Muscle of arm (tissue), 14 donors: ENCODE measurements at places on chromosomes 12 and 14. TPM values are rescaled to one million over a fixed set of nuclear protein-coding genes. Genes with fewer than 3 reads are reported as not detected.

DNA sequence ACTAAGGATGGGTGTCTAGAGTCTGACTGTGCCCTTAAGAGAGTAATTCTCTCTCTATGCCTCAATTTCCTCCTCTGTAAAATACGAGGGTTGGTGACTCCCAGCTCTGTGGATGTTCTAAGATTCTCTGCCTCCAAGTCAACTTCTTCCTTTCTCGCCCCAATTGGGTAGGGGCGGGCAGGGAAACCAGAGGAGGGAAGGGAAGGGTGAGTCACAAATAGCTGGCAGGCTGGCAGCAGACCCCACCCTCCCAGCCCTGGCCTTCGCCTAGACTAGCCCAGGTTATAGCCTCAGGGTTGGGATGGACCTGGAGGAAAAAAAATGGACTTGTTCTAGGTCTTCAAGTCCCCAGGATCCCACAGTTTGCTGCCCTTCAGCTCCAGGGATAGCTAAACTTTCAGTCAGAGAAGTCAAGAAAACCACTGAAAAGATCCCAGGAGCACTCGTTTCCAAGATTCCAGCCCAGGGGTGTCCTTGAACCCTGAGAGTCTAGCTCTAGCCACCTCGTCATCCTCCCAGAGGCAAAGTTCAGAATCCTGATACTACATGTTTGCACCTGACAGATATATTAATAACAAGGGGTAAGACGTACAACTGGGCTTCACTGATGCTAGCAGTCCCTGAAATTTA lies 2.3 kb downstream of the DGKA start:
- no peak for DNase-seq

DNA sequence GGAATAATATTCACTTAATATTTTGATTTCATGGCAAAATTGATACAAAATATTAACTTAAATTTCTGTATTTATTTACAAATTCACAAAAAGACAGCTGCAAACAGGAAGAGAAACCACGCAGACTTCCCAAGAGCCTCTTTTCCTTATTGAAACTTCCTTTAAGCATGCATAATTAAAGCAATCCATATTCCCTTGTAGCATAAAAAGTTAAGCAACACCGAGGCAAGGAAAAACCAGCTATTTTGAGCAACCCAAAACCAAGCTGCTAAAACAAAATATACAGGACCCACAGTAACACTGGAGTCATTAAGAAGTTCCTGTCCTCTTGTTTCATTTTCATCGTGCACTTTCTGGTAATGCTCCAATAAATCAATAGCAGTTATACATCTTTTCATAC lies 58.0 kb downstream of the EEA1 start:
- DNase-seq: peak; percentile 12

DNA sequence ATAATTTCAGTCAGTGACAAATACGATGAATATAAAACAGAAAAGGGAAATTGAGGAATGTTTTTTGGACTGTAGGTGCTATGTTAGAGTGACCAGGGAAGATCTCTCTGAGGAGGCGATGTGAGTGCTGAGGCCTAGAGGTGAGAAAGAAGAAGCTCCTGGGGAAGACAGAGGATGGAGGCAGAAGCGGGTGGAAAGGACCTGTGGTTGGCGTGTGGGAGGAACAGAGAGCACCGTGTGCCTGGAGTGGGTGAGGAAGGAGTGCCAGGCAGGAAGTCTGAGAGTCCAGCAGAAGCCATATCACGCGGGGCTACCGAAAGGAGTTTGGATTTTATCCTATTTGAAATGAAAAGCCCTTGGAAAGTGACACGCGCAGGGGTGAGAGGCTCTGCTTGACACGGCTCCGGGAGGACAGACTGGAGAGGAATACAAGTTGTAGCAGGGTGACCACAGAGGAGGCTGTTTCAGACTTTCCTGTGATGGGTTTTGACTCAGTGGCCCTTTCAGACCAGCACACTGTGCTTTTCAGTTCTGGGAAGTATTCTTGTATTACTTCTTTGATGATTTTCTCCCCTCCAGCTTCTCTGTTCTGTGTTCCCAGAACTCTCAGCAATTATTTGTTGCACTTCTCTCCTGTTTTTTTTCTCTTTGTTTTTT lies 96.9 kb downstream of the VRK1 start:
- no peak for DNase-seq

- no peak for DNase-seq
Measured at GRCh38 chr12:27787559-27787958, 7.5 kb upstream of the MANSC4 start.

DNA sequence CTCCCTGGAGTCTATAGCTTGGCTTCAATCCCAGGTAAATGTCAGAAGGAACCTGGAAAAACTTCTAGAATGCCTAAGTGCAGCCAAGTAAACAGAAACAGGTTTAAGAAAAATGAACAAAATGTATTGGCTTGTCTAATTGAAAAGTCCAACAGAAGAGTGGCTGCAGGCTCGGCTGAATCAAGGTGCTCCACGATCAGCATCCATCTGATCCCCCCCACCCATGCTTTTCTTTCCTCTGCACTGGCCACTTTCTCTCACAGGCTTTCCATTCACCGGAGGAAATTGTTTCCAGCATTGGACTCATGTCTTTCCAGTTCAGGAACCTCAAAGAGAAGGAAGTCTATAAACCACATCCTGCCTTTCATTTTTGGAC lies 42.0 kb upstream of the C14orf180 start:
- no peak for DNase-seq

GRCh38 chr12:64028541-64028940 lies 184.0 kb downstream of the SRGAP1 start:
- no peak for DNase-seq

GRCh38 chr12:106174876-106175275 lies 36.1 kb upstream of the NUAK1 start:
- no peak for DNase-seq

DNA sequence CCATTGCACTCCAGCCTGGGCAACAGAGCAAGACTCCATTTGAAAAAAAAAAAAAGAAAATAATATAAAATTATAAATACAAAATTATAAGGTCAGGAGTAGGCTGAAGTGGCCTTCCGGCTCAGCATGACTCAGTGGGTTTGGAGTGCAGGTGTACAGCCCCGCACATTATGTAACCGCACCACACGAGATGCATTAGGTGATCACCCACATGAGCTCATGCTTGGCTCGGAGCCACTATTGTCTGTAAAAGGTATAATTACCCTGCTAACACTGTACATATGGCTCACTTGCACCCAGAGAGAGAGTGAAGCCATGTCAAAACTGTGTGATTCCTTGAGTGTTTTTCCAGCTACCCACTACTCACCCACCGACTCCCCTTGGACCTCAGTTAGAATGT lies 557.0 kb downstream of the SLC6A15 start:
- no peak for DNase-seq

DNA sequence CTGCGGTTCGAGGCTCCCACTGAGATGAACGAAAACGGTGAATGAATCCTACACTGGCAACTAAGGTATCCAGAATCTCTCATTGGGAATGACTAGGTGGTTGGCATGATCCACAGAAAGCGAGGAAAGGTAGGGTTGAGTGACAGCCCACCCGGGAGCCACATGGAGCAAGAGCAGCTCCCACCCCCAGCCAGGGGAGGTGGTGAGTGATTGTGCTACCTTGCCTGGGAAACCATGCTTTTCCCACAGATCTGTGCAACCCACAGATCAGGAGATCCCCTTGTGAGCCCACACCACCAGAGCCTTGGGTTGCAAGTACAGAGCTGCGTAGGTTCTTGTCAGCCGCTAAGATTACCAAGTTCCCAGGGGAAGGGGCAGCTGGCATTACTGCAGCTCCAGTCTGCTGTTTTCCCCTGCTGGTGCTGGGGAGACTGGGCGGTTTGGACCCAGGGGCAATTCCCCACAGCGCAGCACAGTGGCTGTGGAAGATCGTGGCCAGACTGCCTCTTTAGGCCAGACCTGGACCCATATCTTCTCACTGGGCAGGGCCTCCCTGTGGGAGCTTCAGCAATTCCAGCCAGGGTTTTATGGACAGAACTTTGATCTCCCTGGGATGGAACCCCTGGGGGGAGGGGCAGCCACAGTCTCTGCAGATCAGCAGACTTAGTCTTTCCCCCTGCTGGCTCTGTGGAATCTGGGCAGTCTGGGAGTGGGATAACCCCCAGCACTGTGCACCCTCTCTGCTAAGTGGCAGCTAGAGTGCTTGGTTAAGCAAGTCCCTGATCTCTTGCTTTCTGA lies 44.6 kb upstream of the PPP4R3A start:
- DNase-seq: no peak

- DNase-seq: peak; percentile 62
Measured at GRCh38 chr12:26122681-26123481, 2.0 kb downstream of the BHLHE41 start.

DNA sequence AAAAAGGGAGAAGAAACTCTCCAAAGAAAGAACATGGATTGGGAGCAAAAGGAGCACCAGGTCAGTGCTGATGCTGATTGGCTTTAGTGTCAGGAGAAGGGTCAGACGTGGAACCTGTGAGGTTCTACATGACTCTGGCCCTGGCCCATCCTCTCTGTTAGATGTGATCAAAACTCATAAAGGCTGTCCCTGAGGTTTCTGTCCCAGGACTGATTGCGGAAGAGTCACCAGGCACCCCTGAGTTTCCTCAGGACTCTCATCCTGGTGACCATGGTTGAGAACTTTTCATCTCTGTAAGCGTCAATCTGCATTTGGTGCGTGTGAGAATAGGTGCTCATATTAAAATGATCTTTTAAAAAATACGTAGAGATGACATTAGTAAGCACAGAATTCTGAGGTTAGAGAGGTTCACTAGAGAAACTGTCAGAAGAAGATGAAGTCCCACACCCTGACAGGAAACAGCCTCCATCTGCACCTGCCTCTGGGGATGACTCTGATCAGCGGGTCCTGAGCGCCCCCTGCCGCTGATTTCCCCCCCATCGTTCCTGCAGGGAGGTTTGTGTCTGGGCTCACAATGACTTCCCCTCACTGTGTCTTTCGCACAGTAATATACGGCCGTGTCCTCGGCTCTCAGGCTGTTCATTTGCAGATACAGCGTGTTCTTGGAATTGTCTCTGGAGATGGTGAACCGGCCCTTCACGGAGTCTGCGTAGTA lies 741.8 kb downstream of the TMEM121 start:
- DNase-seq: no peak

DNA sequence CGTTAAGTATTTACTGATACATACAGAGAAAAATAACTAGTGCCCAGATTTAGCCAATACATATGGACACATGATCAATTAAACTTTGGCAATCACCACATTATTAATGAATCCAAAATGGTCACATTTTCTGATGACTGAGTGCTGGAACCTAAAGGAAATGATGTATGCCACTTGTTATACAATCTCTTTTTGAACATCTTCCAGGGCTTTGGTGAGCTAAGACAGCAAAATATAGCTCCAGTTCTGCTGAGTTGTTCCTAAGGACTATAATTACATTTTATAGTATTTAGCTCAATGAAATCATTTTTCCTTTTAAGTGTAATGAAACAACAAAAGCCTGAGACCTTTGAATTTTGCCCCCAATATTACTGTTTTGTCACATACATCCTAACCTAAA lies 329.1 kb upstream of the ATP2B1 start:
- peak; percentile 50 for DNase-seq

DNA sequence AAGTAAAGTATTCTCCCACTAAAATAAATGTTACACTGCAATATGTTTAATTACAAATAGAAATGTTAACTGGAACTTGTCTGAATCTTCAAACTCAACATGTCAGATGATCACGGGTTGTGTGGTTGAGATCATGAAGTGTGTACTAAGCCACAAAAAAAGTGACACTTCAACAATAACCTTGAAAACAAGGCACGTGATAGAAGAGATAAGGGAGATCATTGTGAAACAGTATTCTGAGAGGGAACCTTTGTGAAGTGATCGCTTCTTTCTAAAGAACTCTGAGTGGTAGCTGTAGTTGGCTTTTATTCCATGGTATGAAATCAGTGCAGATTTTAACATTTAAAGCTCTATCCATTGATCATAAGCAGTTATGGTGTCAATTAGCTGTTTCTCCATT lies 60.0 kb downstream of the LIN52 start:
- no peak for DNase-seq

DNA sequence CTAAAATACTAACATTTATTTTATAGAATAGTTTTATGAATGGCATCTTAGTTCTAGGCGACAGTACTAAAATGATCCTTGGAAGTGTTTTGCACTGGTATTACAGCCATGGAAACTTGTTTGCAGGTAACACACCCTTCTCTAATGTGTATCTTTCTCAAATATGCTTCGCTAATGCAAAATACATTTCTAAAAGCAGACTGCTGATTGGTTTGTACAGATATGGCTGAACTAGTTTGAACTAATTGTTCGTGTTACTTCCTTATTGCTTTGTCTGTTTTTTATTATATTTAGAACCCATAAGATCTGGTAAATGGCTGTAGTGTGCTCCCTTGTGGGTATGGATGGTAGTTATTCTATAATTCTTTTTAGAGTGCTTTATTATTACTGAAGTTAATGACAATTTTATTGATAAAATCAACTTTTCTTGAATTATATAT lies 53.0 kb downstream of the ATF7IP start:
- DNase-seq: no peak

GRCh38 chr12:39173726-39174125 lies 268.3 kb upstream of the CPNE8 start:
- DNase-seq: peak; percentile 66

GRCh38 chr14:90278199-90279175 lies 22.1 kb downstream of the PSMC1 start:
- no peak for DNase-seq

The FIGNL2 gene
- polyA plus RNA-seq: 1.2 TPM

The SMCO2 gene
- not detected for polyA plus RNA-seq

The ZFC3H1 gene
- 37.2 TPM for polyA plus RNA-seq

The PRR4 gene
- polyA plus RNA-seq: 3.7 TPM

The OR4K5 gene
- not detected for polyA plus RNA-seq

The CLEC2D gene
- polyA plus RNA-seq: 10.2 TPM

The NFE2 gene
- not detected for polyA plus RNA-seq

The C14orf39 gene
- polyA plus RNA-seq: 2.1 TPM

The LMNTD1 gene
- not detected for polyA plus RNA-seq

The NKX2-8 gene
- not detected for polyA plus RNA-seq
